NCI-H510A treated with DMSO at 0.1 percent for 48 hours (cell line): ENCODE measurements at places on chromosomes 11 and 22.

DNA sequence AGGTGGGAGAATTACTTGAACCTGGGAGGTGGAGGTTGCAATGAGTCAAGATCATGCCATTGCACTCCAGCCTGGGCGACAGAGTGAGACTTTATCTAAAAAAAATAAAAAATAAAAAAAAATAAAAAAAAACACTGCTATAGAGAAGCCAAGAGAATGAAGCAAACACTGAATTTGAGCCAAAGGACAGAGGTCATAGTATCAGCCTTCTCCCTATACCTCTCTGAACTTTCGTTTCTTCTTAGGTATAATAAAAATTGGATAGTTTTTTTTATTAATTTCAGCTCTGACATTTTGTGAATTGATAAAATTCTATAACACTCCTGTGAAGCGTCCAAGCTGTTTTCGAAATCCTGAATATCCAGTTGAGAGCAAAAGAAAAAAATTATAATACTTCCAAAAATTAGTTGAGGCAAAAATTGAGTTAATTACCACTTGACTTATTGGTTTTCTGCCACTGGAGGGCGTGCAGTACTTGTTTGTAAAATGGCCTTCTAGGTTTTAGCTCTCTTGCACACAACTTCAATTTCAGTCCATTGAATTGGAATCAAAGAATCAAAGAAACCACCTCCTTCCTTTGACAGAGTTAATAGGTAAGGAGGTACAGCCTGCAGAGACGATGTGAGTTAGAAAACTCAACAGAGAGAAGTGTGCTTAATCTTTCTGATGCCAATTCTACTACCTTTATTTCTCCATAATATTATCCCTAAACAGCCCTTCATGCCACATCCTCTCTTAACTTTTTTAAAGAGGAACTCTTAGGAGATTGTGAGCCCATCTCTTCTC lies 143.2 kb downstream of the BBOX1 start:
- peak; percentile 49 for DNase-seq

- no peak for DNase-seq
Measured at GRCh38 chr11:113873236-113873626, 2.1 kb downstream of the USP28 start.

- DNase-seq = no peak
Measured at GRCh38 chr11:80900265-80900664, 1459.4 kb upstream of the TENM4 start.

DNA sequence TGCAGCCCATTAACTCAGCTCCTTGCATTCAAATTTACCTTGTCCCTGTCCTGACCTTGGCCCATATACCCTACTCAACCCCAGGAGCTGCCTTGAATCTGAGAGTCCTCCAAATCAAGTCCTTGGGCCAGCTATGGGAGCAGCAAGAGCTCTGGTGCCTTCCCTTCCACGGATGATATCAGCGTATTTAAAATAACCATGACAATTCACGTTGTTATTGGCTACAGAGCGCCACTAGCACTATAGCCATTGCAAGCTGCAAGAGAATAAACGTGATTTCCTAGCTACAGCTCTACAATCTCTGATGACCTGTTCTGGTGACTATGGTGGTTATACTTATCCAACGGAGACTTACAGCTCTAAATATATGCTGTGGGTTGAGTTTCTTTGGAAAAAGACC lies 357.8 kb downstream of the LARGE1 start:
- peak; percentile 36 for DNase-seq

DNA sequence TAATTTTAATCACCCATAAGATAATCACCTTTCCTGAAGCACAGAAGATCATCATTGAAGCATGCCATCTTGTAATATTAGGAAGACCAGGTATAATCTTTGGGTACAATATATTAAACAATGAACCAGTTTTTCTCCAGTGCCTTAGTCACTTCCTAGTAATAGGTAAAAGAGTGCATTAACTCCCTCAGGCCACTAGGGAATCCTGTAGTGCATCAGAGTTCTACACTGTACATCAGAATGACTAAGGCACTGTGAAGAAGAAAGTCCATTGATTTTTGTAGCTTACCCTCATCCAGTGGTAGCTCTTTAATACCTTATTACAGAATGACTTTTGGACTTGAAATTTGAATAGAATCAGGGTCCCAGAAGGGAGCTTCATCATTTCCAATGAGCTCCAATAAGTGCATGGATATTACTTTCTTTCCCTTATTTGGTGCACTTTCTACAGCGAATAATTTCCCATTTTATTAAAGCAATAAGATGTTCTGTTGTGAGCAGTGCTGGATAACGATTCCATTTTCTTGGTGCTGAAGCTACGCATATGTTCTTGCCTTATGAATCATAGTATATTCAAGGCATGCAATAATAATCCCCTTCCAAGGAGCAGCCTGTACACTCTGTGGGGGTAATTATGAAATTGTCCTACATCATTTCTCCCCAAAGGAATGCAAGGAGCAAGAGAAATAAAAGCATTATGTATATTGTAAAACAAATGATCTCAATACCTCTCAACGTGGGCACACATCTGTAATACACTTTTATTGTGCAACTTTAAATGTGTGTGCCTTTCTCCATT lies 4.7 kb downstream of the C11orf87 start:
- peak; percentile 9 for DNase-seq

DNA sequence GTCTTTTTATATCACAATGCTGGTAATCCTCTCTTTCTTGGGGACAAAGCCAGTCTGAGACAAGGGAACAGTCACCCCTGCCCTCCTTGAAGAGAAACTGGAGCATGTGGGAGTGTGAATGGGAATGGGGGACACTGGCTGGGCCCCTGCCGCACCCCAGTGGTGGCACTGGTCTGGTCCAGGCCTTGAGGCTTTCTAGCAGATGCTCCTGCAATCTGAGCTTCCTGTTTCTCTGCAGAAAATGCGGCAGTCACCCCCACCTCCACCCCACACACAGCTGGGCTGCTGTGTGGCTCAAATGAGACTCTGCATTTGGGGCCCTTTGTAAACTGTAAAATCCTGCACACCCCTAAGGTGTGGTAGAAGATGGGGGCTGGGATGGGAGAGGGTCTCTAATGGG lies 6.6 kb upstream of the MARK2 start:
- DNase-seq = no peak

- no peak for DNase-seq
Measured at GRCh38 chr11:35282221-35282882, 137.0 kb downstream of the SLC1A2 start.

- DNase-seq = no peak
Measured at GRCh38 chr22:50699001-50699755, 26.6 kb downstream of the SHANK3 start.

- DNase-seq = no peak
Measured at GRCh38 chr22:36584666-36585065, 55.7 kb upstream of the EIF3D start.

- no peak for DNase-seq
Measured at GRCh38 chr11:85947431-85948272, 92.5 kb downstream of the CCDC83 start.

DNA sequence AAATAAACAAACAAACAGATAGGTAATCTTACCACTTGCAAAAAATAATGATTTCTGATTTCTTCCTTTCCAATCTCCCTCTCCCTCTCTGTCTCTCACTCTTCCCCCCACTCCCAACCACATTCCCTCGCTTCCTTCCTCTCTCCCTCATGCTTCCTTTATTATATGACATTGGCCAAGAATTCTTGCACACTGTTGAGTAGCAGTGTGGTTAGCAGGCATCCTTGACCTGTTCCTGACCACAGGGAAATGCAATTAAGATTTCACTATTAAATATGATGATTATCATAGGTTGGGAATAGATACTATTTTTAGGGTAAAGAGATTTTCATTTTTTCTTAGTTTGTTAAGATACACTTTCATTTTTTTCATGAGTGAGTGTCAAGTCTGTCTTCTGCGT lies 14.7 kb upstream of the PLAAT4 start:
- DNase-seq = no peak

- no peak for DNase-seq
Measured at GRCh38 chr11:47399860-47400767, 8.3 kb upstream of the SLC39A13 start.

DNA sequence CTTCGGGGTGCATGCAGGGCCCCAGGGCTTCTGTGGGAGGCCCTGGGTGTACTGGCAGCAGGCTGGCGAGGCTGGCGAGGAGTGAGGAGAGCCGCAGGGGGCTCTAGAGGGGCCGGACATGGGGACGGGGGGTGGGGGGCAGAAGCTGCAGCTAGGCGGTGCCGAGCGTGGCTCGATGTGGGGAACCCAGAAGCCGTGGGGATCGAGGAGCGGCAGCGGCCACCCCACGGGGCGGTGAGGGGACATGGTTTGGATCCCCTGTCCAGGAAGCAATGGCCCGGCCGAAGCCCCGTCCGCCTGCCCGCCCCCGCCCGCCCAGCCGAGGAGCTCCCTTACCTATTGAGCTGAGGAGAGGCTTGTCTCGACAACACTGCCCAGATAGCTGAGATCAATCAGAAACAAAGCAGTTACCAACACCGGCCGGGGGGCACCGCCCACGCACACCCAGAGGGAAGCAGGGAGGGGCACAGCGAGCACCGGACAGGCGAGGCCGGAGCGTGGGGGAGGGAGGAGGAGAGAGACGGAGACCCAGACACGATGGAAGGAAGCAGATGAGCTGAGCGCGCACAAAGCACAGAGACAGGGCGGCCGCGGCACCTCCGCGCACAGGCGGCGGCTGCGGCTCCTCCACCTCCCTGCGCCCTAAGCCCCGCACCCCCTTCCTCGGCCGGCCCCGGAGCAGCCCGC lies 38.7 kb downstream of the IGSF9B start:
- no peak for DNase-seq

DNA sequence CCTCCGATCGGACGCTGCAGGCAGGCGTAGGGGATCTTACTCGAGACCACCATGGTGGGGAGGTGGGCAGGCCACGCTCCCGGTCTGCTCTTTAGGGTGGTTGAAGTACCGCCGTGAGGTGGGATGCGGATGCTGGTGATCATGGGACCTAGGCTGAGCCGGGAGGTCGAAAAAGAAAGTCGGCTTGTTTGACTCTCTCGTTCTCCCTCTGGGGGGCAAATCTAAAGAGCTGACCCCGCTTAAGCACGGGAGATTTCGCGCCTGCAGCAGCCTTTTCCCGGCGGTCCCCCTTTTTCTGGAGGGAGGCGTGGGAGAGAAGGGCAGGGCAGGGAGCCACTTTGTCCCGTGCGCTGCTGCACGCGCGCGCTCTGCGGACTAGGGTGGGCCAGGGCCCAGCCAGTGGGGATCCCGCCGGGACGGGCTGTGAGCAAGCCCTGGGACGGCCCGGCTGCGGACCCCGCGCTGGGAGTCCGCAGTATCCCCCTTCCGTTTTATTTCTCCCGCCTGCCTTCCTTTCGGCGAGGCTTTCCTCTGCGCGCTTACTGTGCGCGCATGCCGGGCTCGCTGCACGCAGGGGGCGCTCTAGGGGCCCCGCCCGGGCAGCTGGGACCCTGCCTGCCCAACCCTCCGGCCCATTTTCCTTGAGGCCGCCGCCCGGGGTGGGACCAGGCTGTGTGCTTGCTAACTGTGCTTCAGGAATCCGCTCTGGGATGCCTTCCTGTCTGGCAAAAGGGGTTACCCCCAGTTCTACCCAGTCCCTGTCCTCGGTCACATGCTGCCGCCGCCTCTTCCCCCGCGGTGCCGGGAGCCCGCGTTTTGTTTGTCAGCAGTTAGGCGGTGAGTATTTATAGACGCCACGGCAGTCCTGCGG lies 81.0 kb downstream of the PRR5L start:
- peak; percentile 21 for DNase-seq

DNA sequence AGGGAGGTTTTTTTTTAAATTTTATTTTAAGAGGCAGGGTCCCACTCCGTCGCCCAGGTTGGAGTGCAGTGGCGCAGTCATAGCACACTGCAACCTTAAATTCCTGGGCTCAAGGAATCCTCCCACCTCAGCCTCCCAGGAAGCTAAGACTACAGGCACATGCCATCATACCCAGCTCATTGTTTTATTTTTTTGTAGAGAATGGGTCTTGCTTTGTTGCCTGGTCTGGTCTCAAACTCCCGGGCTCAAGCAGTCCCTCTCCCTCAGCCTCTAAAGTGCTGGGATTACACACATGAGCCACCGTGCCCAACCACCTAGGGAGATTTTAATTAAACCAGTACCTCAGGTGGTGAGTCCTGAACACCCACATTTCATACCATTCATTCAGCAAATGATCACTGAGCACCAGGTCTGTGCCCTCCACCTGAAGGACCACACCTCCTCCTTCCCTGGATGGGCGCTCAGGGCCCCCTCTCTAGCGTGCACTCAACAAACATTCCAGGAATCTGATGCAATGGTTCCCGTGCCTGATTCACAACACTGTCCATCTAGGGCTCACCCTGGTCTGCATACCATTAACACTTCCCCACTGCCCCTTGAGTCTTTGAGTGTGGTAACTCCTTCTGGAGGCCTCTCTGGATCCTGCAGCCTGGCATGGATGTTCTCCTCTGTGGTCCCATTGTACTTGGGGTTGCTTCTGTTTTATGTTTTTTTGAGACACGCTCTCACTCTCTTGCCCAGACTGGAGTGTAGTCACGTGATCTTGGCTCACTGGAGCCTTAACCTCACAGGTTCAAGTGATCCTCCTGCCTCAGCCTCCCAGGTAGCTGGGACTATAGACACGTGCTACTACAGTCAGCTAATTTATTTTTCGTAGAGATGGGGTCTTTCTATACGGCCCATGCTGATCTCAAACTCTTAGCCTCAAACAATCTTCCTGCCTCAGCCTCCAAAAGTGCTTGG lies 9.6 kb upstream of the MYH9 start:
- DNase-seq = no peak

GRCh38 chr11:35798983-35799382 lies 136.4 kb downstream of the TRIM44 start:
- DNase-seq = no peak

DNA sequence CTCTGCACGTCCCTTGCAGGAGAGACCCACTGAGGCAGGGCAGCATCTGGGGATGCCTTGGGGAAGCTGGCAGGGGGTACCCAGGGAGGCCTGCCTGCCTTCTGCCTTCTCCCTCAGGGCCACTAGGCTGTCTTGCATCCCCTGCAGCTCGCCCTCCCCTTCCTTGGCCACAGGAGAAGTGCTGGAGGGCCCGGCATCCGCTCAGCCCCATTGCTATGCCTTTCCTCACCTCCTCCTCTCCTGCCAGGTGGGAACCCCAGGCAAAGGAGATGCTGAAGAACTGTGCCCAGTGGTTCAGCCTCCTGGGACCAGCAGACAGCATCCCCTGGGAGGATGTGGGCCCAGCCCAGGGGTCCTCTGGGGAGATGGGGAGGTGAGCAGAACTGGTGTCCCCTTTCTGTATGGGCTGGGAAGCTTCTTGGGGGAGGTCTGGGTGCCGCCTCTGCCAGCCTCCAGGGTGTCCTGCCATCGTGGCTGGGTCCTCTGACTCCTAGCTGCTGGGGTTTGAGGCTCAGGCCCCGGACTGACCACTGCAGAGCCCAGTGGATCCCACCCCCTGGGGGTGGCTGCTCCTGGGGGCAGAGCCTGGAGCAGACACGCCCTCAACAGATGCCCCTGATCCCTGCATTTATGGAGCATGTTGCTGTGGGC lies 20.6 kb downstream of the MRGPRG start:
- DNase-seq = no peak

- DNase-seq = no peak
Measured at GRCh38 chr11:121645596-121645995, 192.8 kb upstream of the SORL1-AS1 start.

- no peak for DNase-seq
Measured at GRCh38 chr11:81892770-81893635, 840.7 kb downstream of the FAM181B start.

DNA sequence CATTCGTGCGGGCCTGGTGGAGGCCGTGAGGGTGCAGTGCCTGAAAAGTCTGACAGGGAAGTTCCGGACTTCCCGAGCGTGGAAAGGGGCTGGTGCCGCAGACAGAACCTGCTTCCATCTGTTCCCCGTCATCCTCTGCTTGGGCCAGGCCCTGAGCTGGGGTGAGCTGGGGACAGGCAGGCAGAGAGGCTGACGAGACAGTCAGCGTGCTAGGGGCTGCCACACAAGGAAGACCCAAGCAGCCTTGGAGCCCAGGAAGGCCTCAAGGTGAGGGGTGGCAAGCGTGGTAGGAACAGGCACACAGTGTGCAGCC lies 25.5 kb downstream of the NADSYN1 start:
- DNase-seq = no peak

- DNase-seq = no peak
Measured at GRCh38 chr11:24731554-24731953, 234.7 kb downstream of the LUZP2 start.
